Pancreas (tissue), 10 donors: ENCODE measurements at places on chromosomes 7 and 10.

DNA sequence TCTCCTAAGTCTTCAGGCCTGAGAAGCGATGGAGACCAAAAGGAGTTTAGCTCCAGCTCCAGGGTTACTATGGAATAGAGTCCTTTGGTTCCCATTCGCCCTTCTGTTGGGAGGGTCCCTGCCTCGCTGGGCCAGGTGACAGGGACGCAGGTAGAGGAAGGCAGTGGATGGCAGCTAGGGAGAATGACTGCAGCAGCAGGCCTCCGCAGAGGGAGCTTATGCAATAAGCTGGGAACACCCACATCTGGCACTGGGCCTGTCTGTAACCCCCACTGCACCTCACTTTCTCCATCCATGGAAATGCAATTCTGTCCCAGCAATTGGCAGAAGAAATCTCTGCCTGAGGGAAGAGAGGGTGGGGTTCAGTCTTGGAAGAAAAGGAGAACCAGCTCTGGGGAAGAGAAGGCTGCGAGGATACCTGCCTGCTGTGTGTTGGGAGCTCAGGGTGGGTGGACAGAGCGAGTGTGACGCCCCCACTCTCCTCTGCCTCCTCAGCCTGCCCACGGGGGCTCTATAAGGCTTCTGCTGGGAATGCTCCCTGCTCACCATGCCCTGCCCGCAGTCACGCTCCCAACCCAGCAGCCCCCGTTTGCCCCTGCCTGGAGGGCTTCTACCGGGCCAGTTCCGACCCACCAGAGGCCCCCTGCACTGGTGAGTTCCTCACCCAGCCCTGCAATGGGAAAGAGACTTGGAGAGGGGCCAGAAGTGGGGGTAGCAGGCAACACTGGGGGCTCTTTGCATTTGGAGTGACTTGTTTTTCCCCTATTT, 10.3 kb downstream of the EPHB6 start:
- DNase-seq: no peak

GRCh38 chr7:1156782-1157535, 3.0 kb downstream of the ZFAND2A start:
- DNase-seq: peak; percentile 48

- DNase-seq: no peak
Observed at GRCh38 chr7:123673752-123674398, 18.2 kb downstream of the LMOD2 start.

DNA sequence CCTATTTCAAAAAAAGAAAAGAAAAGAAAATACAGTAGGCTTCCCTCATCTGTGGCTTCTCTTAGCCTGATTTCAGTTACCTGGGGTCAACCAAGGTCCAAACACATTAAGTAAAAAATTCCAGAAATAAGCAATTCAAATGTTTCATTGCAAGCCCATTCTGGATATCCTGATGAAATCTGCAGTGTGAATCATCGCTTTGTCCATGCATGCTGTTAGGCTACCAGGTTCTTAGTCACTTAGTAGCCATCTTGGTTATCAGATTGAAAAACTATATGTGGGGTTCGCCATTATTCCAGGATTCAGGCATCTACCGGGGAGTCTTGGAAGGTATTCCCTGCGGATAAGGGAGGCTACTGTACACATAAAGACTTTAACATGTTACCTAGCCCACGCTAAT, 991 bp upstream of the FAM204A start:
- DNase-seq: no peak

GRCh38 chr7:131197920-131198615, 129.6 kb upstream of the MKLN1 start:
- DNase-seq: no peak

GRCh38 chr7:127858915-127859189, 172.4 kb downstream of the LRRC4 start:
- DNase-seq: no peak

DNA sequence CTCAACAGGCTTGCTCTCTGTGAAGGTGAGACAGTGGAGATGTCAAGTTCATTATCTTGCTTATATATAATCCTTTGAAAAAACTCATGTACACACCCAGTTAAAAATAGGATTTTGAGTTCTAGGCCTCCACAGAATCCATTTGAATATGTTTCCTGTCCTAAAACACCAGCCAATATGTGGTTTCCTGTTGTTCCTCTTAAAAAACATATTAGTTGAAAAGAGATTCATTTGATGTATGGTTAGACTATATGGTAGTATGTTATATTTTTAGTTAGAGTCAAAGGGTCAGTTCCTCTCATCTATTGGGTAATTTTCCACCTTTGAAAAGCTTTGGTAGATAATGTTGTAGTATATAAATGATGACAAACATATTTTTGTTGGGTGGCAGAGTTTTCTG, 16.0 kb downstream of the PPP1R9A start:
- DNase-seq: no peak

GRCh38 chr10:33126742-33127141, 168.7 kb upstream of the ITGB1 start:
- DNase-seq: no peak

DNA sequence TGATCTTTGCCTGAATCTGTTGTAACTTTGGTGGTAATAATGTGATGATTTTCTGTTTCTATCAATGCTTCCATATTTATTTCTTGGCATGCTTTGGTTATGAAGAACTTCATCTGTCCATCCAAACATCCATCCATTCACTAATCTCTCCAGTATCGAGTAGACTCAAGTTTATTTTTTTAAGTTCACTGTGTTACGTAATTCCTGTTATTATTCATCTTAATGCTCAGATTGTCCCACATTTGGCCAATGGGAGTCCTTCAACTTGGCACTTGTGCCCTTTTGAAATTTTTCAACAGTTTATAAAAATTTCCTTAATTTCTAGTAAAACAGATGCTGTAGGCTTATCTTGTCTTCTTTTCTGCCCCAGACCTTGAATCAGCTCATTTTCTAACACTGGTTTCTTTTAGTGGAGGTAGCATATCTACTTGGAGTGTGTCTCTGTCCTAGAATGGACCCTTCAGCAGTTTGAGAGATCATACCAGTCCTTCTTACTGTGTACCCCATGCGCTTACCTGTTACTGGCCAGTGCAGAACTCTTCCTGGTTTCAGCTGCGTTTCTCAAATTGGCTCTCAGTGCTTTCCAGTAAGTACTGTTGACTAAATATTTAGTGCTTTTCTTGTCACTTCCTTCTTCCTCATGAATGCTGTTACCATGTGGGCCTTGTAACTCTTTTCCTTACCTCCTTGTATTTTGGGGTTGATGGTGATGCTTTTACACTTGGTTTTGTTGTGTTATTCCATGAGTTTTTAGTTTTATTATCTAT, 100.8 kb downstream of the MLLT10 start:
- DNase-seq: no peak

- DNase-seq: no peak
Observed at GRCh38 chr10:48707472-48707871, 22.8 kb downstream of the WDFY4 start.

DNA sequence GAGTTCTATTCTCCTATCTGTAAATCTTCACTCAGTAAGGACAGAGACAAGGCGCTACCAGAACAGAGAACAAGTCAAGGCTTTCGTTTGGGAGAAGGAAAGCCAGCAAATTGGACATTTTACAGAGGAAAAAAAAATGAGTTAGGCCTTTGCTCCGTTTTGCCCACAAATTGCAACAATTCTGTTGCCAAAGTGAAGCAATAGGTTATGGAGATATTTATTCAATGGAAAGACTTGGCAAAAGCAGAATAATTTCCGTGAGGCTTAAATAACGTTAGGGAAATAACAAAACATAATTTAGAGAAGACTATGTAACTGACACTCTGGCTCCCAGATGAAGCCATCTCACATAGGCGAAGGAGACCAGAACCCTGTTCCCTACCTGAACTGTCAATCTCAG, 67.5 kb downstream of the MKX start:
- DNase-seq: no peak

- no peak for DNase-seq
Observed at GRCh38 chr10:30231071-30231652, 117.9 kb downstream of the MTPAP start.

GRCh38 chr10:132982301-132982989, 40.1 kb upstream of the CFAP46 start:
- no peak for DNase-seq
